ENCODE measurements at places on chromosomes 1 and 21.

- DNase-seq, result peak; percentile 3
Observed at GRCh38 chr1:157551694-157552693, at the start of gene FCRL5. TSS of gene FCRL5 (minus strand) at chr1:157552515. CDS start at chr1:157552362, 153 bp downstream.

- DNase-seq, result no peak
Observed at GRCh38 chr21:25836396-25836795, 101.6 kb downstream of the GABPA start.

- peak; percentile 78 for DNase-seq
Observed at GRCh38 chr1:2548068-2548589, 8.0 kb upstream of the TNFRSF14 start.

GRCh38 chr21:43331962-43332828, 94.7 kb downstream of the SIK1 start:
- peak; percentile 63 for DNase-seq

GRCh38 chr21:26546446-26547097, 26.5 kb downstream of the CYYR1 start:
- DNase-seq, result peak; percentile 75

DNA sequence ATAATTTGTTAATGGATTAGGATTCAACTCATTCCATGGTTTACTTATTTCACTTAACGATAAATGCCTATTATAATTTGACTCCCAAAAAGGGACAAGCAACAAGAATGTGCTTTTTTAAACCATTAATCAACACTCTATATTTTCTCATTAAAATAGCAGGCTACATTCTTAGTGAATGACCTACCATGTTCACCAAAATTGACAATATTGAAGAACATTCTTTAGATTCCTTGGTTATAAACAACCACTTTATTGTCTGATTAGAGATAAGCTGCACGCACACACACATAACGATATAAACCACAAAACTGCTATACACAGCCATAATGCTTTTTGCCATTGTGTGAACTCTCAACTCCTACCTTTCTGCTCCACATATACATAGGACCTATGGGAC, 75.4 kb upstream of the LRRC7 start:
- DNase-seq, result no peak

DNA sequence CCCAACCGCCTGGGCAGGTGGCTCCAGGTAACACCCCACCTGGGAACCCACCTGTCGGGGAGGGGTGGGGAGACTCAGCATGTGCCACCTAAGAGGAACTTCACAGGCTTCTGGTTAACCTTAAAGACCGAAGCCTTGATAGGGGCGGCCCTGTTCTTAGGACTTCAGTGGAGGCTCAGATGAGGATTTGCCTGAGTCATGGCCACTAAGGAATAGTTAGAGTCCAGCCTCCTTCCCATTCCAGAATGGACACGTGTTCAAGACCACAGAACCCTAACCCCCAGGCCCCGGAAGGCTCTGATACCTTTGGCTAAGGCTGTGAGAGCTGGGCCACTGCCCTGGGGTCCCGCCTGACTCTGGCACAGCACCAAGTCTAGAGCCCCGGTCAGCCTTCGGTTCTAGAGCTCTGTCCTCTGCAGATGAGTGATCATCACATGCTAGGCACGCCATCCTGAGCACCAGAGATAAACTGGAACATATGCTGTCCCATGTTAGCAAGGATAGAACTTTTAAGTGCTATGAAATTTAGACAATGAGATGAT, 20.3 kb downstream of the PADI6 start:
- peak; percentile 7 for DNase-seq

GRCh38 chr1:38657207-38657840, 202.2 kb downstream of the RRAGC start:
- DNase-seq, result no peak

DNA sequence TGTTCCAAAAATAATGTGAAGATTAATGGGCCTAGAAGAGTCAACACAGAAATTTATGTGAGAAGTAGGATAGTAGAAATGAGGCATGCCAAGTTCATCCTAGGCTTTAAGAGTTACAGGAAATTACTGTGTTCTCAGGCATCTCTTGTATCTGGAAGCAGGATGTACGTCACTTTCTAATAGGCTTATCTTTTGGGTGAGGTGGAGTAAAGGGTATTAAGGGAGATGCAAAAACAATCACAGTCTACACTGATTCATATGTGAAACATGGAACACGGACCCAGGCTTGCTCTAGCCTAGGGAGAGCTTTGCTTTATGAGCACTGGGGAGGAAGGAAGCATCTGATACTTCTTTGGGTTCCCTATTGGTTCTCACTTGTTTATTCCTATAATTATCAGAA, 84.5 kb upstream of the RGS4 start:
- no peak for DNase-seq

- no peak for DNase-seq
Observed at GRCh38 chr1:186155594-186155993, 219.5 kb downstream of the TPR start.

DNA sequence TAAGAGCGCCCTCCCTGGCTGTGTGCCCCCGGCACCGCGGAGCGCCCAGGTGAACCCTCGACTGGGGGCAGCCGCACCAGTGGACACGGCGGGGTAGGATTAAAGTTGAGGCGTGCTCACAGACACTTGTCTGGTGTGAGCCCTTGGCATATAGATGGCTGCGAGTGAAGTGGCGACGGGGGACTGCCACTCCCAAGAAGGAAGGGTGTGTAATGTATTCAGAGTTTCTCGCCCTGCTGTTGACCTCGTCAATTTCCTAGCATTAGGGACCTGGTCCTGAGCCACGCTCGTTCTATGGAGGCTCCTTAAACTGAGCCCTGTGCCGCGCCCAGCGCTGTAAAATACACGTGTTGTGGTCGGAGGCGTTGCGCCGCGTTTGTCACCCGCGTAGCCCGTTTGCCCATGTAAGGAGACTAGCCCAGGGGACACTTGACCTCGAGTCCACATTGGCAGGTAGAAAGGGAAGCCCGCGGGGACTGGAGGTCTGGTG, 554 bp downstream of the EVA1C start:
- no peak for DNase-seq

DNA sequence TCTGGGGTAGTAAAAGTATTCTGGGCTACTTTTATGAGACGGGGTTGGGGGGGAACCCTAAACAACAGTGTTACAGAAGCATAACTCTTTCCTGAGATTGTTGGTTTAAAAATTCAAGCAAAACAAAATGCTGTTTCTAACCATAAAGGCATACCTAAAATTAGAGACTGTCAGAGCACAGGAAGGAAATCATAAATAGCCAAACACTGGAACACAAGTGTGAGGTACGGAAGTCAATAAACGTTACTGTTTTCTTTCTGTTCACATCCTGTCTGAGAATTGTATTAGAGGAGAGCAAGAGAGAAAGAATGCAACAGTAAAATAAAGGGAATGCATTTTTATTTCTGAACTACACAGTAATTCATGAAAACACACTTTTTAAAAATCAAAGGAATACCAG, 42.8 kb upstream of the IL12RB2 start:
- DNase-seq, result no peak

GRCh38 chr1:222620566-222620965, 2.7 kb downstream of the MIA3 start:
- DNase-seq, result no peak

- no peak for DNase-seq
Observed at GRCh38 chr1:201537028-201537427, 1.9 kb upstream of the NAV1 start.

DNA sequence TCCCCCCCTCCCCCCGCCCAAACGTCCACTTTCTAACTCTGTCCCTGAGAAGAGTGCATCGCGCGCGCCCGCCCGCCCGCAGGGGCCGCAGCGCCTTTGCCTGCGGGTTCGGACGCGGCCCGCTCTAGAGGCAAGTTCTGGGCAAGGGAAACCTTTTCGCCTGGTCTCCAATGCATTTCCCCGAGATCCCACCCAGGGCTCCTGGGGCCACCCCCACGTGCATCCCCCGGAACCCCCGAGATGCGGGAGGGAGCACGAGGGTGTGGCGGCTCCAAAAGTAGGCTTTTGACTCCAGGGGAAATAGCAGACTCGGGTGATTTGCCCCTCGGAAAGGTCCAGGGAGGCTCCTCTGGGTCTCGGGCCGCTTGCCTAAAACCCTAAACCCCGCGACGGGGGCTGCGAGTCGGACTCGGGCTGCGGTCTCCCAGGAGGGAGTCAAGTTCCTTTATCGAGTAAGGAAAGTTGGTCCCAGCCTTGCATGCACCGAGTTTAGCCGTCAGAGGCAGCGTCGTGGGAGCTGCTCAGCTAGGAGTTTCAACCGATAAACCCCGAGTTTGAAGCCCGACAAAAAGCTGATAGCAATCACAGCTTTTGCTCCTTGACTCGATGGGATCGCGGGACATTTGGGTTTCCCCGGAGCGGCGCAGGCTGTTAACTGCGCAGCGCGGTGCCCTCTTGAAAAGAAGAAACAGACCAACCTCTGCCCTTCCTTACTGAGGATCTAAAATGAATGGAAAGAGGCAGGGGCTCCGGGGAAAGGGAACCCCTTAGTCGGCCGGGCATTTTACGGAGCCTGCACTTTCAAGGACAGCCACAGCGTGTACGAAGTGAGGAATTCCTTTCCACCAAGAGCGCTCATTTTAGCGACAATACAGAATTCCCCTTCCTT, 158.1 kb downstream of the RUNX1 start:
- peak; percentile 40 for DNase-seq

GRCh38 chr1:108585313-108585712, 25.4 kb downstream of the EEIG2 start:
- no peak for DNase-seq

DNA sequence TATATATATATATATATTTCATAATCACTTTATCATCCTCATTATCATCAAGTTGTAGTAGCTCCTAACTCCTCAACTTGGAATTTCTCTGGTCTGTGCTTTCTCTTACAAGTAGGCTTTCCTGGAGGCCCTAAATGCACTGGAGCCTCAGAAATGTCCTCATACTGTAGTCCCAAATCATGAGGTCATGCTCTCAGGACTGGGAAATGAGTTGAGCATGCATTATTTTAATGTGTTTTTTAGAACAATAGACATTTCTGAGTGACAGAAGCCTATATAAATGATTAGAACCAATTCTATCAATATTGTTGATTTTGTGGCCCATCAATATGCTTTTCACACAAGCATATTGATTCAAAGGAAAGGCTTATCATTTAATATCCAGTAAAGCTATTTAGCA, 42.9 kb upstream of the C1orf105 start:
- DNase-seq, result no peak

- no peak for DNase-seq
Observed at GRCh38 chr1:7581754-7582459, 189.2 kb upstream of the VAMP3 start.

- DNase-seq, result no peak
Observed at GRCh38 chr1:163650624-163651023, 328.9 kb downstream of the NUF2 start.

DNA sequence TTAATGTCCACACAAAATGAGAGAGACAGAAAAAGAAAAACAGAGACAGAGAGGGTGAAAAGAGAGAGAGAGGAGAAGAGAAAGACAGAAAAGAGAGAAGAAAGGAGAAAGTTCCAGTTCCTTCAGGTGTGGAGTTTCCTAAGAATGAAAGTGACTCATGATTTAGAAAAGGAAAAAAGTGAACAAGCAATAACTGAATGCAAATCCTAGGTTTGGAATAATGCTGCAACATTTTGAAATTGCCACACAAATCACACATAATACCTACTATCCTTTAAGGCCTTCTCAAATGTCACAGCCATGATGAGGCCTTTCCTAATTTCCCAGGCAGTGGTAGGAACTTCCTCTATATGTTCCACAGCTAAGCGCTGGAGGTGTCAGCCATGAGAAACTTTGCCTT, 31.5 kb upstream of the XPR1 start:
- DNase-seq, result no peak

DNA sequence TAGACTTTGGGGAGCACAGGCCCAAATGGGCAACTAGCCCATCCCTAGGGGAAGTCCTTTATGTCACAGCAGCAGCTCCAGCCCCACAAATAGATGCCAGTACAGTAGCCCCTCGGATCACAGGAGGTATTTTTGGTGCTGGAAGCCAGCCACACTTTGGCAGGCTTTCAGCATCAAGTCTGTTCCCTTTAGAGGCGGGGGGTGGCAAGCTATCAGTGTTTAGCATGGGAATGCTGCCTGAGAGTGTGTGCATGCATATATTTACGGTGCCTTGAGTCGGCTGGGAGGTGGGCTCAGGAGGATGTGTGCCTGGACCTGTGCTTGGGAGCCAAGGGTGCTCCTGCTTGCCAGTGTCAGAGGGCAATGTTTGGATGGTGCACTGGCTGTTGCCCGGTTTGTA, 3.5 kb upstream of the PLXNA2 start:
- no peak for DNase-seq

DNA sequence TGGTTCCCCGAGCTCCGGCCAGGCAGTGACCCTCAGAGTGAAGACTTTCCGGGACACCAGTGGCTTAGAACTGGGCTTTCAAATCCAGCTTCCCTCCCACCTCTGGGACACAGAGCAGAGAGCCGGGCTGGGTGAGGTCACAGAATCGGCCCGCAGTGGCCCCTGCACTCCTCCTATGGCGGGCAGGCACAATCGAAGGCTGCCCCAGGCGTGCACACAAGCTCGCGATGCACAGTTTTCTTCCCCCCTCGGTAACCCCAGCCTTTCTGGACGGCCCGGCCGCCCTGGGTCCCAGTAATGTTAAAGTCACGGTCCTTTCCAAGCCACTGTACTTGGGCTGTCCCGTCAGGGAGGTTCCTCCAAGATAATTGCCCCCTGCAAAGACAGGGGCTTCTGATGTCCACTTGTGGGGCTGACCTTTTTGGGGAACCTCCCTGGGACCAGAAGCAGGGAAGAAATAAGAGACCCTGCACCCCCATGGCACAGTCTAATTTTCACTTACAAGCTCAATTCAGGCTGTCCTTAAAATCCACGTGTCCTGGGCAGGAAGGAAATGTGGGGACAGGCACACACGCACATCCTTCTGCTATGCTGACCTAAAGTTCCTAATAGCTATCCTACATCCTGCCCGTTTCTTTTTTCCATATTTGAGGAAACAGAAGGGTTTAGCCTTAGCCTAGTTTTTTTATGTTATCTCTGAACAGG, 13.7 kb downstream of the TFF3 start:
- no peak for DNase-seq

- no peak for DNase-seq
Observed at GRCh38 chr1:48093147-48093546, 96.0 kb upstream of the TRABD2B start.

GRCh38 chr1:109252893-109253802, 3.8 kb downstream of the CELSR2 start:
- no peak for DNase-seq

GRCh38 chr1:17903386-17903785, 148.3 kb downstream of the ACTL8 start:
- DNase-seq, result no peak

DNA sequence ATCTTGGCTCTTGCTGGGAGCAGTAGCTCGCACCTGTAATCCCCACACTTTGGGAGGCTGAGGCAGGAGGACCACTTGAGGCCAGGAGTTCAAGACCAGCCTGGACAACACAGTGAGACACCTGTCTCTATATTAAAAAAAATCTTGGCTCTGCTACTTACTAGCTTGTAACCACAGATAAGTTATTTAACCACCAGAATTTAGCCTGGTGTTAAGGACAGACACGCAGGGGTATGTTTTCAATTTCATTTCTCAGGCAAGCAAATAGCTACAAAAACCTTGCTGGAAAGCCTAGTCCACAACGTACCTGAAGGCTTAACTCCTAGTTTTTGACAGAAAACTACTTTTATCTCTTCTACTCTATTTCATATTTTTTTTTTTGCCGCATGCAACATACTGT, 24.8 kb upstream of the GFI1 start:
- DNase-seq, result no peak

GRCh38 chr1:54011316-54012007, 6.5 kb downstream of the LDLRAD1 start:
- no peak for DNase-seq

All from suppressor macrophage treated with lipopolysaccharide for 4 hours (primary cell).